ENCODE measurements at places on chromosomes 13 and 19. TPM values are rescaled to one million over a fixed set of nuclear protein-coding genes. Genes with fewer than 3 reads are reported as not detected.

GRCh38 chr19:28878862-28879566 is 333.9 kb downstream of the UQCRFS1 start:
- DNase-seq = peak; percentile 91

DNA sequence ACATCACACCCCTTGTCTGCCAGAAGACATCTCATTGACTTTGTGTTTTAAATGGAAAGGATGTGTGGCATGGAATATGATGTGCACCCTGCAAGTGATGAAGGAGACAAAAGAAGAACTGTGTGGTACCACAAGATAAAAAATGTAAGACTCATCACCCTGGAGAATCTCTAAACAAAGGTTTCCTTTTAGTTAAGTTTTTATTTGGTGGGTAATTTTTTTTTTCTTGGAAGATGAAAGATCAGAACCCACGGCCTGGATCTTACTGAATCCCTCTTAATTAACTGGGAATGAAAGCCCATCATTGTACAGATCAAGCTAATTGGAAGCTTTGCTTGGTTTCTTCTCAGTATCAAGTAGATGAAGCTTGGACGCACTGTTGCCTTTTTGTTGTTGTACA is 129.6 kb downstream of the DCLK1 start:
- no peak for DNase-seq

- no peak for DNase-seq
These were observed 147.1 kb downstream of the TBC1D4 start for GRCh38 chr13:75334634-75335447.

DNA sequence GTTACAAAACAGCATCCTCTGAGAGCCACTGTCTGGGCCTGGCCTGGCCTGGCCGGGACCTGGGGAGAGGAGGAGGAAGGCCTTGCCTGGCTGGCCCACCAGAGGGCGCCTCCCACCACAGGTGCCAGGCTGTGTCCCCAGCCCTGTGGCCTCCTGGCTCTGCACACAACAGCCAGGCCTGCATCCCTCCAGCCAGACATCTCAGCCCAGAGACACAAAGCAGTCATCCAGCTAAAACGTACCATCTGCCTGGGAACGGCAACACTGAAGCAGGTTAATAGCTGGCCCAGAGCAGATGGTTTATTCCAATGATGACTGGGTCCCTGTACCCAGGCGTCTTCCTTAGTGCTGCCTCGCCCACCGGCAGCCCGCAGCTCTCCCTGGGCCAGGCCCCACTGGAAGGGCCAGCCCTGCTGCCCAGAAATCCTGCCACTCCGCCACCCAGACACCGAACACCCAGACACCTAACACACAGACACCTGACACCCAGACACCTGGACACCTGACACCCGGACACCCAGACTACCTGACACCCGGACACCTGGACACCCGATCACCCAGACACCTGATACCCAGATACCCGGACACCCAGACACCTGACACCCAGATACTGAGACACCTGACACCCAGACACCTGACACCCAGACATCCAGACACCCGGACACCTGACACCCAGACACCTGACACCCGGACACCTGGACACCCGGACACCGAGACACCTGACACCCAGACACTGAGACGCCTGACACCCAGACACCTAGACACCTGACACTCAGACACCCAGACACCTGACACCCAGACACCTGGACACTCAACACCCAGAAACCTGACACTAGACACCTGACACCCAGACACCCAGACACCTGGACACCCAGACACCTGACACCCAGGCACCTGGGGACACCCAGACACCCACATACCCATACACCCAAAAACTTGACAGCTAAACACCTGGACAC is 20.1 kb downstream of the C19orf12 start:
- DNase-seq = peak; percentile 70

GRCh38 chr19:52227980-52228379 is 38.1 kb downstream of the PPP2R1A start:
- DNase-seq = no peak

DNA sequence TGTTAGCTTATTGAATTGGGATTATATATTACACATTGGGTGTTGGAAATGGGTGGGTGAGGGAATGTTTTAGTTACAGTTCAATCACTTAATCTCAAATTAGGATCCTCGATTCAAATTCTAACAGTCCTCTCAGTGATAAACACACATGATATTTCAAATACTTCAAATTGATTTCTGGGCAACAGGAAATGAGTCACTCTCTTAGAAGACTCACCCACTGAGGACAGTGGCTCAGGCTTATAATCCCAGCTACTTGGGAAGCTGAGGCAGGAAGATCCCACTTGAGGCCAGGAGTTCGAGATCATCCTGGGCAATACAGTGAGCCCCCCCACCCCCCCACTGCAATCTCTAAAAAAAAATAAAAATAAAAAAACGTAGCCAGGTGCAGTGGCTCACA is 435.3 kb downstream of the KLF12 start:
- DNase-seq = no peak

GRCh38 chr13:94479616-94480015 is at the start of gene DCT:
DCT (minus strand) TSS chr13:94479682; CDS start chr13:94479255, 427 bp downstream.
- no peak for DNase-seq

DNA sequence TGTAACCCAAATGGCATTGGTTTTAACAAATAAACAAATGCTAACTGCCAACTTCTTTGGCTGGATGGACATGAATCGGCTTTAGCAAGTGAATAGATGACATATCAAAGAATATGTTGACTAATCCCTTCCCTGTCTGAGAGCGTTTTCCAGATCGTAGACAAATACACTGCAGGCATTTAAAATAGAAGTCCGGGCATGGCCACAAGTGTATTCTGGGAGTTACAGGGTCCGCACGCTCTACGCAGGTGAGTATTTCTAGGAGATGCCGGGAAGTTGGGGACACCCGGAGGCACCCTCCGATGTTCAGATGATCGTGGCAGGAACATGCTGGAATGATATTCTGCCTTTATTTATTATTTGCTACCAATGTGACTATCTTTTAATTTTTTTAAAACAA is 53.2 kb upstream of the ZNF536 start:
- DNase-seq = no peak

- DNase-seq = no peak
These were observed 2.9 kb downstream of the NUMBL start for GRCh38 chr19:40687525-40688016.

DNA sequence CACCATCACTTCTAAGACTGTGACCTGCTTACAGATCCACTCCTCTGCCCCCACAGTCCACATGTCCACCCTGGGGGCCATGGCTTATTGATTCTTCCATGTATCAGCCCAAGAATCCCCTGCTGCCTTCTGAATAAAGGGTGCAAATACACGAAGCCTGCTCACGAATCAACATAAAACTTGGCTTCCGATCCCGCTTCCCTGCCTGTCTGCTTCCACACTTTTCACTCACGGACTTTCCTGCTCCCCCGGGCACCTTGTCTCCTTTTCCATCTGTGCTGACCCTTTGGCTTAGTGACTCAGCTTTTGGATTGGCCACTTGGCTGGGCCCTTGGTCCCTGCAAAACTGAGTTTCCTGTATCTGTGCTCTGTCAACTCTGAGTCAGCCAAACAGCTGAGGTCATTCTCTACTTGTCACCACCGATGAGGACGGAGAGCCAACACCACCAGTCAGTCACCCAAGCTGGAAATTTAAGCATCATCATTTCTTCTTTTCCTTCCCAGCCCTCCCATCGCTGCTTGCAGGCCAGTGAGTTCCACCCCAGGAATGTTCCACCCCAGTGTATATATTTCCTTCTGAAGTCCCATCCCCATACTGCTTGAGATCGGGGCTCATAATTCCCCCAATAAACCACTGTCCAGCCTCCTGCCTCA is 11.4 kb upstream of the USP12 start:
- DNase-seq = peak; percentile 87

GRCh38 chr19:41223431-41224234 is 4.6 kb downstream of the AXL start:
- DNase-seq = peak; percentile 60

GRCh38 chr19:31515931-31516330 is 166.7 kb upstream of the TSHZ3 start:
- no peak for DNase-seq

DNA sequence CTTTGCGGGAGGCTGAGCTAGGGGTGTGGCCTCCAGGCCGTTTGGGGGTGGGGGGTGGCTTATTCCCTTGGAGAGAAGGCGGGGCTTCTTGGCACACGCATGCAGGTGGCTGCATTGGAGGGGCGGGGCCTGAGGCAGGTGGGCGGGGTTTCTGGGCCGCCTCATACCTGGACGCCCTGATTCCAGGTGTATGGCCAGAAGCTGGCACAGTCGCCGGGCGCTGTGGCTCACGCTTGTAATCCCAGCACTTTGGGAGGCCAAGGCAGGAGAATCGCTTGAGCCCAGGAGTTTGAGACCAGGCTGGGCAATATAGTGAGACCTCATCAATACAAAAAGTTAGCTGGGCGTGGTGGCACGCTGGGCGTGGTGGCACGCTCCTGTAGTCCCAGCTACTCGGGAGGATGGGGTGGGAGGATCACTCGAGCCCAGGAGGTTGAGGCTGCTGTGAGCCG is 7.8 kb downstream of the ABCA7 start:
- no peak for DNase-seq

GRCh38 chr19:10433131-10433536 is 12.8 kb downstream of the PDE4A start:
- no peak for DNase-seq

DNA sequence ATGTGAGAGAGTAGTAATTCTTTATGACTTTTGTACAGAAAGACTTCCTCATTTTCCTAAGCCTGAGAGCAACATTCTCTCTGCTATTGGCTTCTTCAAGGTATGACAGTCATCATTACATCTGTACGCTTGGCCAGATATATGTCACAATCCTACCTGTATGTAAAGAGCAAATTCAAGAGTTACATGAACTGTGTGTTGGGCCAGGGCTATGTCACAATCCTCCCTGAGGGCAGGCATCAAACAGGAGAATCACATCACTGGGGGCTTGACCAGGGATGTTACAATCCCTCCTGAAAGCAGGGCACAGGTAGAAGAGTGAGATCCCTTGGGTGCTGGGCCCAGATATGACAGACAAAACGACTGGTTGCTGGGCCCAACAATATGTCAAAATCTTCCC is 9.8 kb upstream of the ZNF724 start:
- no peak for DNase-seq

- no peak for DNase-seq
These were observed 66.5 kb downstream of the PAN3 start for GRCh38 chr13:28204690-28205443.

DNA sequence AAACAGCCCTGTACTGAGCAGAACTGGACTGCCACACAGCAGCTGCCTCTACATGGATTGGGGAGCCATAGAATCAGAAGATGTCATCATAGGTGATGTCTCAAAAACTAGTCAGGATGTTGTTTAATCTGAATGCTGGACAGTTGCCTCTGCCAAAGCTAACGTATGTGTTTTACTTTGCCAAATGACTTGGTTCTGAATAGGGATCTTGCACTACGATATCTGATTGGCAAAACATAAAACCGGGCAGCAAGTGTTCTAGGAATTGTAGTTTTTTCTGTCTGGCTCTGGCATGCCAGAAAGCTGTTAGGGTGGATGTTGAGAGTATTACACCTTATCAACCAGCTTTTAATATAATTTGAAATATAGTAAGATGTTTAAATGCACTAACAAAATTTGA is 645.9 kb downstream of the GPC5 start:
- no peak for DNase-seq

GRCh38 chr19:49136771-49137171 is 17.4 kb downstream of the PPFIA3 start:
- DNase-seq = no peak

- DNase-seq = peak; percentile 98
These were observed 16.9 kb downstream of the ZNF296 start for GRCh38 chr19:45059258-45059965.

STOML3 gene
- not detected for total RNA-seq

GRAMD1A gene
- total RNA-seq = 24.8 TPM

SLC1A6 gene
- total RNA-seq = not detected

TNFSF13B gene
- total RNA-seq = 0.15 TPM

C19orf25 gene
- 56.0 TPM for total RNA-seq

MBD3L2 gene
- not detected for total RNA-seq

RPL13A gene
- total RNA-seq = 7,983 TPM

GARRE1 gene
- 13.9 TPM for total RNA-seq

PRTN3 gene
- not detected for total RNA-seq

NR2C2AP gene
- 32.3 TPM for total RNA-seq
